ENCODE measurements at places on chromosomes 11 and 22.

DNA sequence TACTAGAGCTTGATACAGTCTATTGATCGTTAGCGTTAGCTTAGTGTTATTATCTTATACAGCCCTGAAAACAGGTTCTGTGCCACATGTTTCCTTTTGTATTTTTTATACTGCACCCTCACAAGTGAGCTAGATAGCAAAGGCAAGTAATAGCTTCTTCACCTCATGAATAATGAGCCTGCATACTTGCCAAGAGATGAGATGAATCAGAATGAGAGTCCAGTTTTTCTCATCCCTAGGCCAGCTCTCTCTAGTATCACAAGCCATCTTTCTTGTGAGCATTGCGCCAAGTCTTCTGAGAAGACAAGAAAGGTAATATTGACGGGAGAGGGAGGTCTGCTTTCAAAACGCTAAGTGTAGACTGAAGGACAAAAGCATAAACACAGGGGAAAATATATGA is 8.7 kb upstream of the CARD18 start:
- DNase-seq = no peak

DNA sequence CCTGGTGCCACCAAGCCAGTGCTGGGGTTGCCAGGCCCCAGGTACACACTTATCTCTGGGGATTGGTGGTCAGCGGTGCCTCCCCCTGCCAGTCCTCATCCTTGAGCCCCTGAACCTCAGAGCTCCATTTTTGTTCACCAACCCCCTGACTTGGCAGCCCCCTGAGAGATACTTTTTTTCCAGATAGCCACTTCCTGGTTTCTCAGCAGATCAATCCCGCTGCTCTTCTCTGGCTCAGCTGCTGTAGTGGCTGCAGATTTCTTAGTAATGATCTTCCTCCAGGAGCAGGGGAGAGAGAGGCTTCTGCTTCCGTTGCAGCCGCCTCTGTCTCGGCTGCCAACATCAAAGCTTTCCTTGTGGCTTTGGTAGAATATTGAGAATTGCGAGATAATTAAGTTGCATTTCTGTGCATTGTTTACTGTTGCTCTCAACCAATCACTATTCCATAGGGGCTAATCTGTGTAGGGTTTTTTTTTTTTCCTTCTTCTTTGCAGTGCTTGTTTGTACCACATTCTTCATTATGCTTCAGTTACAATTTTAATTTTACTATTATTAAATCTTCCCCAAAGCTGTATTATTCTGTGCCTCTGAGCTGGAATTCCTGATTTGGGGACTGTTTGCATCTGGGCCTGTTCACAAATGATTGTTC is 92.1 kb downstream of the PKNOX2 start:
- DNase-seq = no peak

DNA sequence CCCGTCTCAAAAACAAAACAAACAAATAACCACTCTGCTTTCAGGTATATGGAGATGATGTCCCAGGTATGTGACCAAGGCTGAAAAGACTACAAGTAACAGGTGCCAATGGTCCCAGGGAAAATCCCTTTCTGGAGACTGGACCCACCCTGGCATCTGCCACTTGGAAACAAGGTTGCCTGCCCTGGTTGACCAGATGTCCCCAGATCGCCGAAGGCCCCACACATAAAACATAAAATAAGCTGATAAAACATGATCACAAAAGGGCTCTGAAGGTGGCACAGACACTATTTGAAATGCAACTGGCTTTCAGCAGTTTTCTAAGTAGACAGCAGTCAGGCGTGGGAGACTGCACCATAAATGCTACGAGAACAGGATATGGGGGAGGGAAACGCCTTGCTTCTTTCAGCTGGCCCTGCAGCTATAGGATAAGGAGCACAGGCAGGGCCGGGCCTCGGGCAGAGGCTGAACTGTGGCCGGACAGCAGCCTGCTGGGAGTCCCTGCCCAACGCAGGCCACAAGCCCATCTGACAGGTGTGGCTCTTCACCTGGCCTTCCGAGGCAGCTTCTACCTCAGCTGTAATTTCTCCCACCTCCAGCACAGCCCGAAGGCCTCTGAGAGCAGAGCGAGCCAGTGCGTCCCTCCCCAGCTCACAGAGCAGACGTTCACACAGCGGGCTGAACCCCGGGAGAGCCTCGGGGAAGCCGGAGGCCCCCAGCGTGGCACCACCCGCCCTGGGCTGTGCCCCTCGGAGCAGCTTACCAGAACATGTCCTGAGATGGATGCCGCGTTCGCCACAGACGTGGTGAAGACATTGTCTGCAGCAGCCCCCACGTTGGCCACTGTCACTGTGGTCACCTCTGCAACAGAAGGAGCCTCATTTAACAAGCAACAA is 4.0 kb downstream of the DEAF1 start:
- no peak for DNase-seq

DNA sequence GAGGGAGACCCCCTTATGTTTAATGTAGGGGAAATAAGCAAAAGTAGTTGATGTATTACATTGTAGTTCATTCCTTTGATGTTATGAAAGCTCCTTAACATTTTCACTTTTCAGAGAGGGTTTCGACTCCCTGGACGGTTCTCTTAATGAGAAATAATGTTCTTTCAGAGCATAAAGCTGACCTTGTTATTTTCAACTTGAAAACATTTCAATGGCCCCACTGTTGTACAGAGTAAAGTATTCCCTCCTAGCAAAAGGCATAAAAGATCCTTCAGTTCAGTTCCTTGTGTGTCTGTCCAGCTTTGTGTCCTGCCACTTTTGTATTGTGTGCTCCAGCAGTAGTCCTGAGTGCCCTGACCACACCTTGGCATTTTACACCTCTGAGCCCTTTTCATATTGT is 63.9 kb downstream of the UVRAG start:
- DNase-seq = no peak

DNA sequence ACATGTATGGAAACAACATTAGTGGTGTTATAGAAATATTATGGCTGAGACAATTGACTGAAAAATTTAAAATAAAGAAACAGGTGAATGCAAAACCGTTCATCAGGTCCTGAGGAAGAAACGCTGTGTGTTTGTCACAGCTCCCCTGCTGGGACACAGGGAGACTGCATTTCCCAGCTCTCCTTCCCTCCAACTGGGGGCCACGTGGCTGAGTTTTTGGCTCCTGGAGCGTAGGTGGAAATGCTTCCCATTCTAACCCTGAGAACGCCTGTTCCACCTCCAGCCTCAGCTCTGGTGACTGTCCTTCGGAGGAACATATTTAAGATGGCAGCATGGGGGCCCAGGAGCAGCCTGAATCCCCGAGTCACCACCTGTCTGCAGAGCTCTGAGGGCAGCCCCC is 398.6 kb downstream of the BRD1 start:
- DNase-seq = no peak

DNA sequence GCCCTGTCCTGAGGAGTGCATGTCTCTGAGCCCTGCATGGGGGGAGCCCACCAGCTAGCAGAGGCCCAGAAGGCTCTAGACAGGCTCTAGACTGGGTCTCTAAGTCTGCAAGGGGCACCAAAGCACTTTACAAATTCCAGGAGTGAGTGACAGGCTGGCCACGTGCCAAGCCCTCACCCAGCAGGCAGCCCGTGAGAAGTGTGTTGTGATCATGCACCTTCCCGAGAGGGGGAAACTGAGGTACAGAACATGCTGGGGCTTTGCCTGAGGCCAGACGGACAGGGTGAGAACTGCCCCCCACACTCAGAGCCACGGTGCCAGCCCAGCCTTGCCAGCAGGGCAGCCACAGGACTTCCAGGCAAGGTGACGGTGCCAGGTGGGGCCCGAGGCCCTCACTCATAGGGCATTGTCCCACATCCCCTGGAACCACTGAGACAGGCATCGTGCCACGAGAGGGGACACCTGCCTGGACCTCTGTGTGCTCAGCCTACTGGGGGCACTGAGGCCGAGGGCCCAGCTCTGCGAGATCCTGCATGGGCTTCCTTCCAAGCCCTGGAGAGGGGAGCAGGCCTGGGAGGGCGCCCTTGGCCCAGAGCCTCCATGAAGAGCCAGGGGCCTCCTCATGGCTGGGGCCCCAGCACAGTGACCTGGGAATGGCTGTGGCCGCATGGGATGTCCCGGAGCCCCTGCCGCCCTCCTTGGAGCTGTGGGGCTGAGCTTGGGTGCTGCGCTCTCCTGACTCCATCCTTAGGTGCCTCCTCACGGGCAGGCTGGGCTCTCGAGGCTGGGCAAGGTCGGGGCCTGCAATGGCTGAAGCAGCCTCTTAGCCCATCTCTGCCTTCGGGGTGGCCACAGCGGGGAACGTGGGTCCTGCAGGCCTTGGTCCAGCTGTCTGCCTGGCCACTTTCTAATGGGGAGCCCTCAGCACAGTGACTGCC is 121.5 kb downstream of the KCNQ1OT1 start:
- DNase-seq = no peak

DNA sequence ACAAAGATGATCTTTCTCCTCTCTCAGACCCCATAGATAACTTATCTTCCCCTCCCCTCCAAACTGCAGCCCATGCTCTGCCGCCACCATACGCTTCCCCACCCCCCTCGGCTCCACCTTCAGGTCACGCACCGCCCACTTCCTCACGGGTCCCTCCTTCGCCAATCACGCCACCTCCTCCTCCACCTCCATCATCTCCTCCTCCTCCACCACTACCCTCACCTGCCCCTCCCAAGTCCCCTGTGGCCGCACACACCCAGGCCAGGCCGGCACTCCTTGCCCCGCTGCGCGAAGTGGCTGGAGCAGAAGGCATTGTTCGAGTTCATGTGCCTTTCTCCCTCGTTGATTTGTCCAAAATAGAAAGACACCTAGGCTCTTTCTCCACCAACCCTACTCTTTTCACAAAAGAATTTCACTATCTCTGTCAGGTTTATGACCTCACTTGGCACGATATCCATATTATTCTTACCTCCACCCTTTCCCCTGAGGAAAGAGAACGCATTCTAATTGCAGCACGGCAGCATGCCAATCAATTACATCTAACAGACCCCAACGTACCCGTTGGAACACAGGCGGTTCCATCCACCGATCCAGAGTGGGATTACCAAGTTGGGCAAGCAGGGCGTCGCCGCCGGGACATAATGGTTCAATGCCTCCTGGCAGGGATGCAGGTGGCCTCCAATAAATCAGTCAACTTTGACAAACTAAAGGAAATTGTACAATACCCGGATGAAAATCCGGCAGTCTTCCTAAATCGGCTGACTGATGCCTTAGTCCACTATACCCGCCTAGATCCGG is 12.3 kb upstream of the OR56A3 start:
- DNase-seq = no peak

DNA sequence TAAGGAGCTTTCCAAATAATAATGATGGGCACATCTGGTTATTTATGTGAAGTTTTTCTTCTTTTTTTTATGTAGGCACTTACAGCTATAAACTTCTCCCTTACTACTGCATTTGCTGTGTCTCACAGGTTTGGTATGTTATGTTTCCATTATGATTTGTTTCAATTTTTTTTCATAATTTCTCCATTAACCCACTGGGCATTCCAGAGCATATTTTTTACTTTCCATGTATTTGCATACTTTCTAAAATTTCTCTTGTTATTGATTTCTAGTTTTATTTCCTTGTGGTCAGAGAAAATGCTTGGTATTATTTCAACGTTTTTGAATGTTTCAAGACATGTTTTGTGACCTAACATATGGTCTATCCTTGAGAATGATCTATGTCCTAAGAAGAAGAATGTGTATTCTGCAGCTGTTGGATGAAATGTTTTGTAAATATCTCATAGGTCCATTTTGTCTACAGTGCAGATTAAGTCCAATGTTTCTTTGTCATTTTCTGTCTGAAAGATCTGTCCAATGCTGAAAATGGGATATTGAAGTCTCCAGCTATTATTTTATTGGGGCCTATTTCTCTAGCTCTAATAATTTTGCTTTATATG is 362.1 kb downstream of the DDX10 start:
- no peak for DNase-seq

- DNase-seq = peak; percentile 81
Measured at GRCh38 chr11:57527056-57527631, 3.4 kb downstream of the TIMM10 start.

DNA sequence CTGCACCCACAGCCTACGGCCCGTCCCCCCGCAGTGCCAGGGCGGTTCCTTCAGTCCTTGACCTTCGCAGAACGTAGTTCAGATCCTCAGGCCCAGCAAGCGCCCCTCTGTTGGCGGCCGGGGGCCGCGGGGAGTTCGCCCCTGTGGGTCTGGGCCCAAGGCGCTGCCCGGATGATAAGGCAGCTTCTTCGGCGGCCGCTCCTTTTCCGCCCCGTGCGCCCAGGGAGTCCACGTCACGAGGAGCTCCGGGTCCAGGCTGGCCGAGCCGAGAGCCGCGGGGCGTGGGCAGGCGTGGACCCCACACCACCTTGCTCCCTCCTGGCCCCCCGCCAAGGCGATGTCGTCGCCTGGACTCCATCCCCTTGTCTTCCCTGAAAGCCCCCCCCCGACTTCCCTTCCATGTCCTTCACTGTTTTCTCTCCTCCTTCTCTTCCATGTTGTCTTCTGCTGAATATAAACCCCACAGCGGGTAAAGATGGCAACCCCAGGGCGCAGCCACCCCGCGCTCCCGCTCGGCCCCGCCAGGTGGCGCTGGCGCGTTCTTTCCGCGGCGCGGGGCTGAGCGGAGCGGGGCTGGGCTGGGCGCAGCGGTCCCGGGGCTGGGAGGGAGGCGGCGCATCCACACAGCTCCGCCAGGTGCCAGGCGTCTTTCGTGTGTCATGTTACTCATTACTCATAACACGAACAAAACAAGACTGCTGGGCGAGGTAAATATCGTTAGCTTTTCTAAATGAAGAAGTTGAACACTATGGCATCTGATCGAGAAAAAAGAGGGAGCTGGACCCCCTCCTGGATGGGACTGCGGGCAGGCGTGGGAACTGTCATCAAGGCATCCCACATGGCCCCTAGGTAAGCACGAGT is 321.0 kb downstream of the NTM start:
- no peak for DNase-seq

Measured in head of caudate nucleus (tissue), 42 donors.